ENCODE measurements at places on chromosomes 1 and 21.

DNA sequence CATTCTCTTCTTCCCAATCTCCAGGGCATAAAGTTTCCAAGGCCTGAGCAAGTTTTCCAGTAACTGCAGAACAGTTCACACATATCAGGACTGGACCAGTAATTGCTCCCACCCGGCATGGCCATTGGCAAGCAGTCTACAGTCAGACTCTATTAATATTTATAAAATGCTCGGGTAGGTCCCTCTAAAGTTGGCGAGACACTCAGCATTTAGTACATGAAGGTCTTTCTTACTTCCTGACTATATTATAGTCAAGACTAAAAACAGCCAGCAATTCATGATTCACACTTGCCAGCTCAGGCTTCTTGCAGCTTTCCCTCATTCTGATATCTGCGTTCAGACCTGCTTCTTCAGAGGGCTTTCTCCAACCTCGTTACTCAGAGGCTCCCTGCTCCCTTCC, 25.4 kb downstream of the GADD45A start:
- DNase-seq: no peak

GRCh38 chr1:3031401-3032221, 10.3 kb downstream of the ACTRT2 start:
- no peak for DNase-seq

DNA sequence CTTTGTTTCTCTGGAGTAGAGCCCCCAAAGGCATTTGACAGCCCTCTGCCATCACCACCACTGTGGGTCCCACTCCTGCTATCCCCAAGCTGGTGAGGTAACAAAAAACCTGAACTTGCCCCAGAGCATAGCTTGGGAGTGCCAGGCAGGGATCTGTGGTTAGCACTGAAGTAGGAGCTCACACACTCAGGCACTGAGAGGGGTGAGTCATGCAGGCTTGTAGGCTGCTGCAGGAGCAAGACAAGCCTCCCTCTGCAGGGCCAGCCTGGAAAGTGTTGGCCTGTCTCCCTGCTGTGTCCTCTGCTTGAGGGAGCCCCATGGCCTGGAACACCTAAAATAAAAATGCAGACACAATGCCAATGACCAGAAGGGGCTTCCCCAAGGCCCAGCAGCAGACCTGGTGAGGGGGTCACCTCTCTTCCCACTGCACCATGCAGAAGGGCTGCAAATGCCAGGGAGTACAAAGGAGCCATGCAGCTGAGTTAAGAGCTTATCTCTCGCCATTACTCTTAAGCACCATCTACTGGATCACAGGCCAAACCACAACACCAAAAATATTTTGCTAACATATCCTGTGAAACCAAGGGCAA, 108.9 kb upstream of the POGK start:
- no peak for DNase-seq

DNA sequence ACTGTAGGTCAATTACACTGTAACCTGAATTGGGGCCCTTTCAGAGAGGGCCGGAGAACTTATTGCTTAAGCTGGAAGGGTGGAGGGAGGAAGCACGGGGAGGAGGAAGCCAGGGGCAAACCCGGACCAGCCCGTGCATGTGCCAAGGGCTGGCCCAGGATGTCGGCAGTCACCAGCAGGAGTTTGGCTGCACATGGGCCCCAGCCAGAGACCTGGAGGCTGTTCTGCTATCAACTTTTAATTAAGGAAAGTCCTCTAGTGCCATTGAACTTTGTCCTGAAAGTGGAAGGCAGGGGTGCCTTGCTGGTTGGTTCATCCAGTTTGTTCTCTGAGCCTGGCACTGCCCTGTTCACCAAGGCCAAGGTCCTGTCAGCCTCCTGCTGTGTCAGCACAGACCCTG, 200.8 kb upstream of the VAMP3 start:
- DNase-seq: no peak

DNA sequence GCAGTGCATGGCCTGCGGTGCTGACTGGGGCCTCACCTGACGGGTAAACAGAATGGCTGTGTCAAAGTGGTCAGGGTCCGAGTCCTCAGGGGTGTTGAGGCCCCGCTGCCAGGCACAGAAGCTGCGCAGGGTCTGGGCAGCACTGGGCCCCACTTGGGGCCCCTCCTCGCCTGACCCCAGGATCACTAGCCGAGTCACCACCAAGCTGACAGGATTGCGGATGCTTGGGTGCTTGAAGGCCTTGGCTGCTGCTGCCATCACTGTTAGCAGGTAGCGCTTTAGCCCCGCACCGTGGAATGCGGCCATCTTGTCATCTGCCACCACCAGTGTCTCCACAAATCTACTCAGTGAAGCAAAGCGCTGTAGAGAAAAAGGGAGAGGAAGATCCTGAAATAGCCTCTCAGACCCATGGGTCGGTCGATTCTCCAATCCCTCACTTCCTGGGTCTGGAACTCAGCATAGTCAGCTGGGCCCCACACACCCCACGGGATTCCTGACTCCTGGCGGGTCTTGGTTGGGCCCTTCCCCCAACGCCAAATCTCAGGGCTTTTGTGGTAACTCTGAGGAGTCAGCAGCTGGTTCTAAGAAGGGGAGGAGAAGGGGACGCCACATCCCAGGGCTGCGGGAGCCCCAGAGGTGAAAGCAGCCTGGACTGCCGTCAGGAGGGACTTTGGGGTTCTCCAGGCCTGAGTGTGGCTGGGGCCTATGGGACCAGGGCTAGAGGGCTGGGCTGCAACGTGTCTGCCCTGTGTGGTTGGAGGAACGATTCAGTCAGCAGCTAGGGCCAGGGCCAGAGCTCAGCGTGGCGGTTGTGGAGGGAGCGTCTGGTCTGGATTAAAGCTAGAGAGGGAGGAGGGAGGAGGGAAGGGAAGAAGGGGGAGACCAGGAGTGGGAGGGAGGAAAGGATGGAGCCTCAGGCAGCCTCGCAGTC, 2.1 kb downstream of the ADAMTS4 start:
- no peak for DNase-seq

- peak; percentile 74 for DNase-seq
Measured at GRCh38 chr1:1000357-1001056, 610 bp upstream of the HES4 start.

DNA sequence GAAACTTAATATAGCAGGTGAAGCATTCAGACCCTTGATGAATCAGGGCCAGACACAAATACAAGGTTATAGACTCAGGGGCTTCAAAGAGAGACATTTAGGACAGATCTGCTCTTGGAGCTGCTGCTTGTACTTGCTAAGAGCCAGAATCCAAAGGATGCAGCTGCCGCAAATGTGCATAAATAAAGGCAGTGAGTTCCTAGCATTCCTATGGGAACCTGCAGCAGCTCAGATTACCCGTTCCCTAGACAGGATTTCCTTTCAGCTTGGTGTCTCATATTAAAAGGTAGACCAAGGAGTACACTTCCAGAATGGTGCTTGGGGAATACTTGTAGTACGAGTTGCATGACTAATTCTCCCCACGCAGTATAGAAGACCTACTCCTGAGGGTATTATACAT, 9.7 kb upstream of the LRRC53 start:
- no peak for DNase-seq

GRCh38 chr1:13523780-13524477, 10.1 kb upstream of the LRRC38 start:
- no peak for DNase-seq

DNA sequence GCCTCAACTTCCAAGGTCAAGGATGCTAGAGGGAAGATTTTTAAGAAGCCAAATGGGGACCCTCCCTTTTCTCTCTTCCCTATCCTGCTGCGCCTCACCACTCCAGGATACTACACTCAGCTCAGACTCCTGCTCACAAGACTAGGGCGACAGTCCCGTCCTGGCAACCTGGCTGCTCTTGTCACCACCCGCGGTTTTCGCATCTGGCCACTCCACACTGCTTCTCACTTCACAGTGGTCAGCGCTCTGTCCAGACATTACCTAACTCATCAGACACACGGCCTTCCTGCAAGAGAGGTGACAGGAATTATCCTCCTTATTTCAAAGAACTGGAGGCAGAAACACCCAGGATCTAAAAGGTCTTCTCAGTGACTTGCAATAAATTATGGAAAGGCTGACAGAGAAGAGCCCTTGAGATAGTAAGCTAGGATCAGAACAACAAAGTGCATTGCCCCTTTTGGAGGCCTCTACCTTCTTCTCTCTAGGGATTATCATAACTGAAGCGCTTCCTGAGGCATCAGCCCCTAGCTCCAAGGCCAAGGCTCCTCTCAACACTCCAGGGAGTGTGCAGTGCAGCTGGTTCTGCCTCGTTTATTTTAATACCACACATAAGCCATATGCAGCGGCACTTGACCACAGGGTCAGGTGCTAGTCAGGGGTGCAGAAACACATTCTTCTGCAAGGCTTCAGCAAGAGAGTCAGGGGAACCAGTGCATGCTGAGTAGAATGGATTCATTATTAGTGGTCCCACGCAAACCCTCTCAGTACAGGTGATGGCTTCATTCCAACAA, 41.9 kb downstream of the ASTN1 start:
- no peak for DNase-seq

GRCh38 chr1:151713874-151714273, 2.7 kb downstream of the CELF3 start:
- no peak for DNase-seq

- no peak for DNase-seq
Measured at GRCh38 chr1:112557385-112557784, 48.6 kb downstream of the WNT2B start.

DNA sequence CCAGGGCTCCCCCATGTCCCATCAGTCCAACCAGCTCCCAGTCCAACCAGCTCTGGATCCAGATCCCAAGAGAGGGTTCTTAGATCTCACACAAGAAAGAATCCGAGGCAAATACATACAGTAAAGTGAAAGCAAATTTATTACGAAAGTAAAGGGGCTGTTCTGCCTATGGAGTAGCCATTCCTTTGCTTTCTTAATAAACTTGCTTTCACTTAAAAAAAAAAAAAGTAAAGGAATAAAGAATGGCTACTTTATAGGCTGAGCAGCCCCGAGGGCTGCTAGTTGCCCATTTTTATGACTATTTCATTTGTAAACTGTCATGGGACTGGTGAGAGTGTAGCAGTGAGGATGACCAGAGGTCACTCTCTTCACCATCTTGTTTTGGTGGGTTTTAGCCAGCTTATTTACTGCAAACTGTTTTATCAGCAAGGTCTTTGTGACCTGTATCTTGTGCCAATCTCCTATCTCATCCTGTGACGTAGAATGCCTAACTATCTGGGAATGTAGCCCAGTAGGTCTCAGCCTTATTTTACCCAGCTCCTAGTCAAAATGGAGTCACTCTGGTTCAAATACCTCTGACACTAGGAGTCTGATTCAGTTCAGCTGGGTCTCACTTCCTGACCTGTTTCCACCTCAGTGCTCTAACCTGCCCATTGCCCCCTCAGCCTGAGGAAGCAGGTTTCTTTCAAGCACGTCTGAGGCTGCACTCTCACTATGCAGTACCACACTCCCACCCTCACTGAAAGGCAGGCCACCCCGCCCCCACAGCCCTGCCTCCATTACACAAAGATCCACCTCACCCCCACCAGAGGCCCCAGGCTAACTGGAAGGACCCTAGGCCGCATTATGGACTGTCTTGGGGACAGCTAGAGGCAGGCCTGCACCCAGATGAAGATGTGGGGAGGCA, 26.5 kb upstream of the ATP2B4 start:
- no peak for DNase-seq

DNA sequence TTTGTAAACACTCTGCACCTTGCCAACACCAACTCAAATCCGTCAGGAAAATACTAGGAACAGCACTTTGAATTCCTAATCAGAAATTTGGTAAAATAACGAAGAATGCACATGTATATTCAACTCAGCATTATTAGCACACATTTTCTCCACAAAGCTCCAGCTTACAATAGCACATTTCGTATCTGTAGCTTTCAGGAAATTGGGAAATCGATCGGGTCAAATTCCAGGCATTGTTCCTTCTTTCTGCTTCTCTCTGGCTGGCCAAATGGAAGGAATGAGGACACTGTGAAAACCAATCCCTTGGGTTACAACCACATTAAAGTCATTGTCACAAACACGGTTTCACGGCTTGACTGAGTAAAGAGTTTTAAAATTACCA, 58.6 kb downstream of the NPHP4 start:
- no peak for DNase-seq

GRCh38 chr1:213291526-213291925, 240.5 kb downstream of the RPS6KC1 start:
- no peak for DNase-seq

DNA sequence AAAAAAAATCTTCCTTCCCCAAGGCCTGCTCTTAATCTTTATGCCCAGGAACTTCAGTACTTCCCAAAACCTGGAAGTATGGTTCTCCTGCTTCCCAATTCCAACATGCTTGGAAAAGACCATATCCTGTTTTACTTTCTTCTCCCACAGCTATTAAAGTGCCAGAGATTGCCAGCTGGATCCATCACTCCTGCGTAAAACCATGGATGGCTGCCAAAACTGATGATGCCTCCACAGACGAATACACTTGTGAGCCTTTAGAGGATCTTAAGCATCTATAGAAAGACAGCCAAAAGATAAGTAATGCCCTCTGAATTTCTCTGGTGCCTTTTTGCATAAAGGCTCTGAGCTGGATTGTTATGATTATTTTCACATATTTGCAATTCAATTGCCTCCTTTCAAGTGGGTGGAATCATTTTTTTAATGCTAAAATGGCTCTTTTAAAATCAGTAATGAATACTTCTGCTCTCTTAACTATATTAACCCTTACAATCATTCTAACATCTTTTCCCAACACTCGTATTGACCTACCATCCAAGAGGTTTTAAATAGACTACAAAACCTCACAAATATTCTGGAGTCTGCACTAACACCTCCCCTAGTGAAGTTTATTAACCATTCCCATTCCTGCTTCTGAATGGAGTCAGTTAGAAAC, 1807.8 kb downstream of the BRINP3 start:
- no peak for DNase-seq

- DNase-seq: no peak
Measured at GRCh38 chr21:45366476-45366875, 38.5 kb upstream of the COL18A1 start.

- DNase-seq: no peak
Measured at GRCh38 chr1:152473887-152474537, 36.6 kb upstream of the LCE5A start.

DNA sequence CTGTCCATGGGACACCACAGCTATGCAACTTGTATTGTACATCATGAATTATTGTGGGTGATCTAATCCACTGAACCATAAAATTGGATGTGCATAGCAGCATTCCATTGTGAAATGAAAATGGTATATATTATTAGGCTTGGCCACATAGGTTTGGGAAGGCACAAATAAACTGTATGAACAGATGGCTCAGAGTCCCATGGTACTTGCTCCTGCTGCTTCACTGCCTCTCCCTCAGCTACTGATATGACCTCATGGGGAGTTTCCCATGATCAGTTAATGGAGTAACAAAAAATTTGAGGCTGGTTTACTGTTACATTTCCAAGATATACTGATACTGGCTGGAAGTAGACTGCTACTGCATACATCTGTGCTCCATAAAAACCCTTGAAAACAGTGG, 152.7 kb upstream of the NEGR1 start:
- no peak for DNase-seq

- no peak for DNase-seq
Measured at GRCh38 chr1:201515062-201515750, 8.3 kb upstream of the CSRP1 start.

GRCh38 chr1:225476538-225476988, 48.7 kb upstream of the LBR start:
- no peak for DNase-seq

GRCh38 chr1:17475752-17476151, 36.3 kb upstream of the RCC2 start:
- DNase-seq: no peak

GRCh38 chr1:116006486-116006964, 30.2 kb downstream of the SLC22A15 start:
- no peak for DNase-seq

- no peak for DNase-seq
Measured at GRCh38 chr1:23422941-23423340, 1.6 kb downstream of the TCEA3 start.

- DNase-seq: no peak
Measured at GRCh38 chr1:229941160-229941559, 125.9 kb upstream of the GALNT2 start.
